ENCODE measurements at places on chromosomes 2 and 18.

DNA sequence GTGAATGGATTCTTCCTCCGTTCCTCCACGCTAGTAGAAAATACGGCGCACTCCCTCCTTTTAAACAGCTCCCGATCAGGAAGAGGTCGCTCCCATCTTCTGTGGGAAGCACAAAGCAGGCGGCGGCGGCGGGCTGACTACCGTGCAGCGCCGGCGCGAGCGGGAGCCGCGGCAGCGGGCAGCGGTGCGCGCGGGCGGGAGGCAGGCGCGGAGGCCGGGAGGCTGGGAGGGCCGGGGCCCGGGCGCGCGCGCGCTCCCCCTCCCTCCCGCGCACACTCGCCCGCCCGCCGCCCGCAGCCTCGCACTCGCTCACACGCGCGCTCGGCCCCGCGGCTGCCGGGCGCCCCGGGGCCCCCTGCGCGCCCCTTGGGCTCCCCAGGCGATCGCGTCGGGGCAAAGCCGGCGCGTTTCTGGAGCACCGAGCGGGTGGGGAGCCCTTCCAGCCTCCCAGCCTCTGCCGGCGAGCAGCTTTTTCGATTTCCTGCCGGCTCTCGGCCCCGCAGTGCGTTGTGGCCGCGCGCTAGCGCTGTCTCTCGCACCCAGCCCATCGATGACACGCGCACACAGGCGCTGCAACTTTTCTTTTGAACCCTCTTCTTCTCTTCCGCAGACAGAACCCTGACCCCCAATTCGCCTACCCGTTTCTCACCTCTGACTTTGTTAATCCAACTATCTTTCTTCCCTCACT is at the start of gene SLC8A1:
Gene SLC8A1, minus strand, starts transcription at position 173 of the 688 bp plus-strand sequence.
- DNase-seq: peak; percentile 81

DNA sequence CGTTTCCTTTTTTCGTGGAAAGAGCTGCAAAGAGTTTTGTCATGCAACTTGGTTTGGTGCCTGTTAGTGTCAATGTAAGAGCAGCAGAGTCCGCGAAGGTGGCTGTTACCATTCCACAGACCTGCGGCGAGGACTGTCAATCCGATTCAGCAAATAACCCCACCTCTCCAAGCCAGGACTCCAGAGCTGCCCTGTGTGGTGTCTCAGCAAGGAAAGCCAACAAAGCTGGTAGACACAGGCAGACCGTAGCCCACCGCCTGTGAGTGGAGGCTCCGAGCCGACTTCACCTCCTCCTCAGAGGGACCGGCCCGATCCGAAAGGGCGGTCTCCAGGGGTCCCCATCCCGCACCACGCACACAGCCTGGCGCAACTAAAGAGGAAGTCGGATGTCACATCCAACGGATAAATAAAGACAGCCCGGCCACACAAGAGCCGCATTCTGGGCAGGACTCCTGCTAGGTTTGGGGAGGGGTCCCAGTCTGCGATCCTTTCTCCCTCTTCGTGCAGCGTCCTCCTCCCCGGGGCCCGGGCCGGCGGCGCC is 819 bp downstream of the ANKRD44 start:
- no peak for DNase-seq

GRCh38 chr2:189096769-189097447 is 82.7 kb downstream of the COL5A2 start:
- peak; percentile 19 for DNase-seq

DNA sequence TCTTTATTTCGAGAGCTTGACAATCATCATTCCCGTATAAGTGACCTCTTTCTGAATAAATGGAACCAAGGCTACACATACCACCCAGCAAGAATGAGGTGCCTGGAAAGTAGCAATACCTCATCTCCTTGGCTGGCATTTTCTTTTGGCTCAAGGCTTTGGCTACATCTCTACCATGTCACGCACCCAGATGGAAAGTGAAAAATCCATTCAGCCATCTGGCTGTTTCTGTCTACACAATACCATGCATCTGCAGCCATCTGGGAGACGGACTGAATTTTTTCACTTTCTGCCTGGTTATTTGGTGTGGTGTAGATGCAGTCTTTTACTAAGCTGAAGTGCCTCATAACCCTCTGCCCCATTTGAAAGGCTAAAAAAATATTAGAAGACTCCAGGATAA is 566.9 kb downstream of the BCL11A start:
- no peak for DNase-seq

DNA sequence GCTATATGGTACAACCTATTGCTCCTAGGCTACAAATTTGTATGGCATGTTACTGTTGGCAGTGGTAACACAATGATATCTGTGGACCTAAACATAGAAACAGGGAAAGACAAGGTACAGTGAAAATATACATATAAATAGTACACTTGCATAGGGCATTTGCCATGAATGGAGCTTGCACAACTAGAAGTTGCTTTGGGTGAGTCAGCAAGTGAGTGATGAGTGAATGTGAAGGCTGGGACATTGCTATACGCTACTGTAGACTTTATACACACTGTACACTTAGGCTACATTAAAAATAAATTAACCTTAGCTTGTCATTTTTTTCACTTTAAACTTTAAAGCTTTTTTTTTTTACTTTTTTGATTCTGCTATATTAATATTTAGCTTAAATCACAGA is 500.0 kb upstream of the SETBP1 start:
- no peak for DNase-seq

DNA sequence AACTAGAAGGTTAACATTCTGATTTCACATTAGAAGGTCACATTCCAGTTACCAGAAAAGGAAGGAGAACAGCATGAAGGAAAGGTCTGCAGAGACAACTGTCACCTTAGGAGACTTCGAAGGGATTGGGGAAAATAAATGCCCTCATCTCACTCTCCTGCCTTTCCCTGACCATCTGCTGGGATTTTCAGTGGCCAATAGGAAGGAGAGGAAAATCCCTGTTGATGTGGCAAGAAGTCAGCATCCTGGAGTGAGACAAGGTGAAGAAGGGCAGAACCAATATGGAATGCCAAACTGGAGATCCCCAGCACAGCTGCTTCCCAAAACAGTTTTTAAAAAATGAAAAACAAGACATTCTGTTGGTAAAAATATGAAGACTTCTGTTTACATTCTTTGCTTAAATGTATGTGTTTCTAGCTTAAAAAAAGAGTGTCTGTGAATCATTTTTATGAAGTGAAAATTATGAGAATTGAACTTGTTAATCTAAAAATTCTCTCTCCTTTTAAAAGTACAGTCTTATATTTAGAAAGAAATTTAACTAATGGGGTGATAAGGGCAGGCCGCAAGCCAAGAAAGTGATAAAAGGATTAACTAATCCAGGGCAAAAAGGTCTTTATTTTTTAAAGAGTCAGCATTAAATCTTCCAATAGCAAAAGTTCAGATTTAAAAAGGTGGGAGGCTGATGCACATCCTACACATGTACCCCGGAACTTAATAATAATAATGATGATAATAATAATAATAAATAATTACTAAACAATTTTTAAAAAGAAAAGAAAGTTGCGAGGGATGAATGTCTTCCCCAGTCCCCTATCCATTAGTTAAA is 160.6 kb upstream of the DOK6 start:
- DNase-seq: no peak

- no peak for DNase-seq
These were observed 316.2 kb downstream of the EPHA4 start for GRCh38 chr2:221255862-221256261.

DNA sequence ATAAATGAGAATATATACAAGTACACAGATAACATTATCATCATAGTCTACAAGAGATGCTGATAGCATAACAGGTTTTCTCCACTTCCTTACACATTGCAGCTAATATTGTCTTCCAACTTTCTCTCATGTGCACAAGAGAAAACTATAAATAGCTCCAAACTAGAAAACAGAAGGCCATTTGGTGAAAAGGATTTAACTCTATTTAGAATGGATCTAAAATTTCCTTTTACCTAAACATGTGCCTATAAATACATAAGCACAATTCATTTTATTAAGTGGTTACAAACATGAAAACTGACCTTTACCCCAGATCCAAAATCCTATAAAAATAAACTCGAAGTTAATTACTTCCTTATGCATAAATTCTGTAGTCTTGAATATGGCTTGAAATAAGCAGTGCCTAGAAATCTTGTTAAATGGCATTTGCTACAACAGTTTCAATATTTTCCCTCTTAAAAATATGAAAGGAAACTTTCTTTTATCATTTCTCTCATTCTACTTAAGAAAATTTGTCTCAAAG is 41.6 kb downstream of the SLC25A12 start:
- no peak for DNase-seq

- no peak for DNase-seq
These were observed 163.2 kb upstream of the TPO start for GRCh38 chr2:1249897-1250687.

DNA sequence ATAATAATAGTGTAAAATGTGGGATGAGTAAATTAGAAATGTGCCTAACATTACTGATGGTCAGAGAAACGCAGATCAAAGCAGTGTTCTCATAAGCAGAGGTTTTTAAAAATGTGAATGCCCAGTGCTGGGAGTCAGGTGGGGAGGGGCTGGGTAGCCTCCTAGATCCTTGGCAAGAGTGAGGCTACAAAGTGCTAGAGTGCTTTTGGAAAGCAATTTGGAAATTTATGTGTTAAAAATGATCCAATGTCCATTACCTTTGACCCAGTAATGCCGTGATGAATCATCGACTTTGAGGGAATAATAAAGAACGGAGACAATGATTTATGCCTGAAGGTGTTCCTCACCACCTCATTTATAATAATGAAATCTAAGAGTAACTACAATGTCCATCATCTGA is 44.9 kb upstream of the TWIST2 start:
- DNase-seq: no peak

DNA sequence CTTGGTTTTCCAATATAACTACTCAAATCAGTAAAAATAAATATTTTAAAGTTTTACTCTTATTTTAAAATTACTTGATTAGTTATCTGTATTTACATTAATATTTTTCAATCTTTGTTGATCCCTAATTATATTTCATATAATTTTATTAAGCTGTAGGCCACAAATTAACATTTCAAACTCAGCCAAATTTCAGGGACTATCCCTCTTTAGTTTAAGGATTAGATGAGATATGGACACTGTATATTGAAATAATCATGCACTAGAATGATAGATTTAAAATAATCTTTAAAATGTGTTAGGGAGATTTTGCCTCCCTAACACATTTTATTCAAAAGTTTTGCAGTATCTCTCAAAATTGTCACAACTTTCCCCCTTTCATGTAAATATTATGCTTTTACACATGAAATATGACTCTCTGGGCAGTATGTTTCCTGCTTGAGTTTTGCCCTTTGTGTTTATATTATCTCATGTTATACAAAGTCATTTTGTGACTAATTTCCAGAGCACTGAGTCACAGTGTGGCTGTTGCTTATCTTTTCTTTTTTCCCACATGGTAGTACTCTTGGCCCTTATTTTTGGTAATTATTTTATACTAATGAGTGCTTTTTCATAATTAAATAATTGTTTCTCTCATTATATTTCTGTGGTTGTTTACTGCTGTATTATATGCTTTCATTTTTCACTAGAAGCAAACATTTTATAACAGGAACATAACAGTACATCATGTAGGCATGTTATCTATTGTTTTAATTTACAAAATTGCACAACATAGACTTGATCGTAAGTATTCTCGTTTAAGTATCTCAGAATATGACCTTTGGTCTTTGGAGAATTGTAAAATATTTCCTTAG is 1.2 kb downstream of the TFPI start:
- peak; percentile 41 for DNase-seq

DNA sequence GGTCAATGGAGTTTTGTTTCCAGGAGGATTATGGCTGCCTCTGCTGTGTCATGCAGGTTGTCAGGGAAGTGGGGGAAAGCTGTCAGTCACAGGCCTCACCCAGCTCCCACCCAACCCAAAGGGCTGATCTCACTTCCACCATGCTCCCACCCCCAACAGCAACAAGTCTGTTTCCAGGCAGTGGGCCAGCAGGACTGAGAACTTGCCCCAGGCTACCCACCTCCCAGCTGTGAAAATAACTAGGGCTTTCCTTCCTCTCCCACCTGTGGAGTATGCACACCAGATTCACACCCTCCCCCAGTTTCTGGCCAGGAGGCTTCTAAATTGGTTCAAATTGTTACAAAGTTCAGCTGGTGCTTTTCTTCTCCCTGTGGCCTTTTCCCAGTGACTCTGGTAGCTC is 95.6 kb upstream of the ACVR1 start:
- DNase-seq: no peak

DNA sequence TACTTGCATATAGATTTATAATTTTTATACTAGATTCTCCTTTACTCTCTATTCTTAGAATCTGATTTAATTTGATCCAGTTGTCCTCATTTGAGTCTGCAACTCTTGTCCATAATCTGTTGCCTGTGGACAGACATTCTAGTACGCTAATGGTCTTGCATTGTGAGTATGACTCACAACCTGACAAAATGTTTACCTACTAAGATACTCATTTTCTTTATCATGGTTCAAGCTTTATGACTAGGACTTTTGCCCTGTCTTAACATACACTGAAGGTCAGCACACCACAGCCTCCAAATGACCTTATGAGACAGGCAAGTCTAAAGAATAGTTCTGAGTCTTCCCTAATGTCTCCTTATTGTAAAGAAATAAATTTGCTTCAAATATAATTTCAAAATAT is 142.3 kb upstream of the CDH7 start:
- DNase-seq: no peak

- DNase-seq: no peak
These were observed 55.2 kb downstream of the CIB4 start for GRCh38 chr2:26585966-26586365.

- no peak for DNase-seq
These were observed 217.7 kb downstream of the TNS1 start for GRCh38 chr2:217784996-217785543.

DNA sequence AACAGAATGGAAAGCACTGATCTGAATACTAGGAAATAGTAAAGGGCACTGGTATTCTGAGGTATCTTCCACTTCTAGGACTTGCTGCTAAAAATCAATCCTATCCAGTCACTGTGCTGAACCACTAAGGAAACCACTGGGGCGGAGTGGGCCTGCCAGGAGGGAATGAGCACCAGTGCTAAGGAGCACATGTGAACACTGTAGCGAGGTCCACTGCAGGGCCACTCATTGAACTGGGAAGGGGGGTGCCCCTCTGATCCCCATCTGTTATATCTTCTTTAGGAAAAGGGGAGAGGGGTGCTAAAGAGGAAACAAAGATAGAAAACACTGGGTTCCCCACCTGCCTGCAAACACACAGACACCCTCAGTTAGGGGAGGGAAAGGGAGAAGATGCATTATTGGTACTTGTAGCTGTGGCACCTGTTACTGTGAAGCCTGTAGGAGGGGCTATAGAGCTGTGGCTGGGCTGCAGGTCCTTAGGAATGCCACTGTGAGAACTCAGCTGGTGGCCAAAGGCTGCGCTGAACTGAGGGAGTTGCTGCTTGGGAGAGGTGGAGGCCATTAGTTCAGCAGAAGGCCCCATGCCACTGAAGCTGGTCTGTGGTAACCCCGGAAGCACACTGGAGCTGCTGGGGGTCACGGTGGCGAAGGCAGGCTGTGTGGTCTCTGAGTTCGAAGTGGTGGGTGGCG is 81.8 kb downstream of the INO80D start:
- no peak for DNase-seq
